ENCODE measurements at places on chromosomes 3 and 15.

GRCh38 chr15:90893175-90894090 is 9.1 kb downstream of the FES start:
- DNase-seq, result no peak

DNA sequence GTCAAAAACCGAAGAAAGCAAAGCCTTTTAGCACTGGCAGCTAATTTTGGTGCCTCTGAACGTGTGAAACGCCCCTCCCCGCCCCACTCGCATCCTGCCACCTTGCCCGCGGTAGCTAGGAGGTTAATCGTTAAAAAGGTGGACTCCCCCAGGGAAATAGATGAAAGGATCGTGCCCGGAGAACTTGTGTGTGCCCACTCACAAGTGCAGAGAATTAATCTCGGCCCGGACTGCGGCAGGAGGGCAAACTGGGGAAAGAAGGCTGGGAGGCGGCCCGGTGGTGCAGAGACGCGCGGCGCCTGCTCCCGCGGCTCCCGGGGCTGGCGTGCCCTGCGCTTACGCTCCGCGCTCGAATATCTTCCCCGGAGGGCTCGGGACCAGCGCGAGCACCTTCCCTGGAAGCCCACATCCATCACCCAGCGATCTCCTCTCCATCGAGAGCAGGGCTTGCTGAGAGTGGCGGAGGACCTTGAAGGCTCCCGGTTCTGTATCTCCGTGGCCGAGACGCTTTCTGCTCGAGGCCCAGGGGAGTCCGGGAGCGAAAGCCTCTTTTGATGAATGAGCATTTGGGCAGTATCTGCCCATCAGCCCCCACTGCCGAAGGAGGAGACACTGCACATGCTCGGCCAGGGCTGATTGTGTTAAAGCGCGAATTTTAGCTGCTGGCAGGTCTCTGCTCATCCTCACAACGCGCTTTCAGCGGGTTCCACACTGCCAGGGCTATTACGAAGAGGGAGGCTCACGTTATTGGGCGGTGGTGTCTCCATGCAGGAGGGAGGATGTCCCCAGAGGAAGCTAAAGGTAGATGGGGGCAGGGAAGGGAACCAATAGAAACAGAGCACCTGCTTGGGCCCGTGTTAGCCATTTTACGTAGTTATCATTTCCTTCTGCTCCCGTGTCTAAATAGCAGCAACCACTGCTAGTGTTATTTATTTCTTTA is 1.3 kb upstream of the SPTSSB start:
- peak; percentile 7 for DNase-seq

DNA sequence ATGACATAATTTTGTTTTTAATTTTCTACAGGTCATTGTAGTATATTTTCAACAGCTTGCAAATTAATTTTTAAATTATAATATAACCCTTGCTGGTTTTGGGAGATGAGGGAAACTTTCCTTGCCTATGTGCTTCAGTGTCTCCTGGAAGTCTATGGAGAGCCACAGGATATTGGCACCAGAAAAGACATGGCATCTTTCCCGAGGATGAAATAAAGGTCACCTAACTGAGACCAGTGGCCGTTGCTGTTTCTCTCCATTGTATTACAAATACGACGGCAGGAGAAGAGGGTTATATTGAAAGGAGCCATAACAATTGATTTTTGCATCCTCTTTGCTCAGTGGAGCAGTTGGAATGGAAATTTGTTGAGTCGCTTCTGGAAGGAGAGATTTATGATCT is 19.9 kb upstream of the AQP9 start:
- no peak for DNase-seq

DNA sequence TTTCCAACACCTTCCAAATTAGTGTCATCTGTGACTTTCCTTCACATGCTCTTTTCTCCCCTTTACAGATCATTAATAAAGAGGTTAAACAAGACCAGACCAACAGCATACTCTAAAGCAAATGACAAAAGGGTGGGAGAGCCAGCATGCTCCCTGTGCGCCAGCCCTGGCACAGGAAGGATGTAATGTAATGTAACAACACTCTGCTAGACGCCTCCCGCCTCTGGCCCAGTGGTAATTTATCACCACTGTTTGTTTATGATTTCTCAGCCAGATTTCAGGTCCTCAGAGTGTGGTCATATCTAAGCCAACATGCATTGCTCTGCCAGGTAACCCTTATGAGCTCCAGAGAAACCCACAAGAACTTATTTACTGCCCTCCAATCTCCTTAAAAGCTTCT is 189.5 kb upstream of the WNT5A start:
- DNase-seq, result no peak

DNA sequence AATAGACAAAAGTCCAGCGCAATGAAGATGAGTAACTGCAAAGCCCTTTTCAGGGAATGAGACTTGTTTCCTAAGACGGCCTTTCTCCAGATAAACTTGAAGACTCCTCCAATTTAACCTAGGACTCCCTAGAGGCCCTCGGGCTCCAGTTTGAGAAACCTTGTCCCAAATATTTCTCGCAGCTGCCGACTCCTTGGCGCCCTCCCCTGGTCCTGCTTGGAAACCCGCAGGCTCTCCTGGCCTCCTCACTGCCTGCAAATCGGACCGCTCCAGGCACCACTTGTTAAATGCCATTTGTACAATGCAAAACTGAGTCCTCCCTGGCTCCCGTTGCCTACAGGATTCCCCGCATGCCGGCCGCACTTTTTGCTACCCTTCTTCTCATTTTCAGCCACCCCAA is 36.8 kb downstream of the MUC4 start:
- no peak for DNase-seq
